ENCODE measurements at places on chromosomes 7 and 10.

DNA sequence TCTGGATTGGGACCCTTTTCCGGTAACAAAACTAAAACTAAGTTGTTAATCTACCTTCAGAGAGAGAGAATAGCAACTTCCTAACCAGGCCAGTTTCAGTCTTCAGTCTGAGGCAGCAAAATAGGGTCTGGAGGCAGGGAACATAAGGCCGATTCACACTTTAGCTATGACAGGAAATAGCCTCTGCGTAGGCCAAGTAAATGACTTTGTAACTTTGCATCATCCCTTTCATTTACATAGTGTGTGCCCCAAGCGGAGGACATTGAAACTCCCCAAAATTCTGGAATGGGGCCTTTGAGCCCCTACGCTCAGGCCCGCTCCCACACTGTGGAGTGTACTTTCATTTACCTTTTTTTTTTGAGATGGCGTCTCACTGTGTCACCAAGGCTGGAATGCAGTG is 1.7 kb upstream of the UPP1 start:
- DNase-seq = no peak

GRCh38 chr10:13440185-13441061 is 88.4 kb downstream of the BEND7 start:
- DNase-seq = no peak

GRCh38 chr10:2207246-2207922 is 470.1 kb upstream of the ADARB2 start:
- no peak for DNase-seq

- no peak for DNase-seq
These were observed 1.9 kb downstream of the HIPK2 start for GRCh38 chr7:139775829-139776266.

DNA sequence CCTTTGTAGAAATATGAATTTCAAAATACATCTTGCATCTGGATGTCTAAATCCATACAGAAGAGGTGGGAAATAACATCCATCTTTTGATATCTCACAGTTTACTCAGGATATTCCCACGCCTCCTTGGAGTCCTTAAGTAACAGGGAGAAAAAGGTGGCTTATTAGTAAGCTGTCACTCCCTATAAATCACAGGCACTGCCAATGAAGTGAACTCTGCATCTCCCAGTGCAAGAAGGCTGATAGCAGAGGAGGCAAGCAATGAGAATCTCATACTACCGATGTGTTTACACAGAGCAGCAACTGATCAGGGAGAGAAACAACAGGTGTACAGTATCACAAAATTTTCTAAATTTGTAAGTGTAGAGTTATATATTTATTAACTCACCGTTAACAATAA is 551.8 kb downstream of the NXPH1 start:
- no peak for DNase-seq

DNA sequence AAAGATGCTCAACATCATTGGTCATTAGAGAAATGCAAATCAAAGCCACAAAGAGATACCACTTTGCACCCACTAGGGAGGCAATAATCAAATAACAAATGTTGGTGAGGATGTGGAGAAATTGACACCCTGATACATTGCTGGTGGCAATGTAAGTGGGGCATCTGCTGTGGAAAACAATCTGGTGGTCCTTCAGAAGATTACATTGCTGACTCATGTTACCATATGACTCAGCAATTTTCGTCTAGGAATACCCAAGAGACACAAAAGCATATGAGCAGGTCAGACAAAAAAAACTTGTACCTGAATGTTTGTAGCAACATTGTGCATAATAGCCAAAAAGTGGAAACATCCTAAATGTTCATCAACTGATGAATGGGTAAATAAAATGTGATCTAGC is 4.9 kb upstream of the CLDN3 start:
- DNase-seq = no peak

GRCh38 chr10:43407148-43407575 is 1.8 kb downstream of the HNRNPF start:
- no peak for DNase-seq

- DNase-seq = no peak
These were observed 169.5 kb upstream of the ADCY1 start for GRCh38 chr7:45404622-45405021.

DNA sequence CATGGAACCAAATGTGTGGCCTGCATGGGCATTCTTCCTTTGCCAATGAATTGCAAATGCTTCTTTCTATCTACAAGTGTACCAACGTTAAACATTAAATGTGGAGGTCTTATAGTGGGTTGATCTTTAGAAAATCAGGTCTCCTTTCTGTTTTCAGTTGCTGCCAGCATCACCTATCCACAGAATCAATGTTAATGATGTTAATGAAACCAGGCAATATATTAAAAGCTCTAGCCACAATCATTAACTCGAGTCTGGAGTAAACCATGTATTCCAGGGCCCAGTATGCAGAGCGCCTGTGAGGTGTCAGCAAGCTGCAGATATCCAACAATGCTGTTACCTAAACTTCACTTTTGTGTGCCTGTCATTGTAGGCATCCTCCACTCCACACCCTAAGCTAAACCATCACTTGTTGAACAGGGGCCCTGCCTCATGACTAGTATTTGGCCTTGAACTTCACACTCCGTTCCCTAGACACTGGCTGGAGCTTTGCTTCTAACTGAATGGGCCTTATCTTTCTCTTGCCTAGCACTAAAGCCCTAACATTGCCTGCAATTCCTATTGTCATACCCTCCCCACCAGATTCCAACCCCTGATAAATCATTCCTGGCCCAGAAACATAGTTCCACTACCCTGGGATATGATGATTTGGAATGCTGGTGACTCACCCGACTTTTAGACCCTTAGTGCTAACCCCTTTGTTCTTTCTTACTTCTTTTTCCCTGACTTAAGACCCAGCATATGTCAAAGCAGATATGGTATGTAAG is 24.3 kb upstream of the ITGB8 start:
- no peak for DNase-seq

DNA sequence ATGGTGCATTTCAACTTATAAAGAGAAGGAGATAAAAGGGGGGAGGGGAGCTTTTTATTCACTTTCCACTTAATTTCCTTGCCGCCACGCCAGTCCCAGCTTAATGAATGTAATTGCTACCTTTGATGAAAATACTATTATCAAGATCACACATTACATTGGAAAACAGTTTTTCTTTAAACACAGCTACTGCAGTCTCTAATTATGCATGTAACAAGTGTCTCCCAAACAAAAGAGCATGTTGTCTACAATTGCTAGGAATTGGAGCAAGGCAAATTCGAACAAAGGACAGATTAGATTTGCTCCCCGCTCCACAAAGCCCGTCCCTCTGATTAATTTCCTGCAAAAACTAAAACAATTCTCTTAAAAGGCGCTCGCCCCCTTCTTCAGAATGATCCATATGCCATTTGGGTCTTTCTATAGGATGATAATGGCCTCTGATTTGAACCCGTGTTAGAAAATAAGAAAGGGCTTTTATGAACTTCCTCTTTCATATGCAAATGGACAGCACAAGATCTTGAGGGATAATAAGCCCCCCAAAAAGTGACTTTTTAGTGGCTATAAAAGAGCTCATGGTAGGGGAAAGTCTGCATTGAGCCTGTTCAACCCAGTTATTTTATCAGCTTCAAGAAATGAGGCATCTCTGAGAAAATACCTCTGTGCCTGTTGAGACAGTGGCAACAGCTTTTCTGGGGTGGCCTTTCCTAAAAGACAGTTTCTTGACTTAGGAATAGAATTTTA is 60.6 kb downstream of the ACADSB start:
- DNase-seq = no peak

DNA sequence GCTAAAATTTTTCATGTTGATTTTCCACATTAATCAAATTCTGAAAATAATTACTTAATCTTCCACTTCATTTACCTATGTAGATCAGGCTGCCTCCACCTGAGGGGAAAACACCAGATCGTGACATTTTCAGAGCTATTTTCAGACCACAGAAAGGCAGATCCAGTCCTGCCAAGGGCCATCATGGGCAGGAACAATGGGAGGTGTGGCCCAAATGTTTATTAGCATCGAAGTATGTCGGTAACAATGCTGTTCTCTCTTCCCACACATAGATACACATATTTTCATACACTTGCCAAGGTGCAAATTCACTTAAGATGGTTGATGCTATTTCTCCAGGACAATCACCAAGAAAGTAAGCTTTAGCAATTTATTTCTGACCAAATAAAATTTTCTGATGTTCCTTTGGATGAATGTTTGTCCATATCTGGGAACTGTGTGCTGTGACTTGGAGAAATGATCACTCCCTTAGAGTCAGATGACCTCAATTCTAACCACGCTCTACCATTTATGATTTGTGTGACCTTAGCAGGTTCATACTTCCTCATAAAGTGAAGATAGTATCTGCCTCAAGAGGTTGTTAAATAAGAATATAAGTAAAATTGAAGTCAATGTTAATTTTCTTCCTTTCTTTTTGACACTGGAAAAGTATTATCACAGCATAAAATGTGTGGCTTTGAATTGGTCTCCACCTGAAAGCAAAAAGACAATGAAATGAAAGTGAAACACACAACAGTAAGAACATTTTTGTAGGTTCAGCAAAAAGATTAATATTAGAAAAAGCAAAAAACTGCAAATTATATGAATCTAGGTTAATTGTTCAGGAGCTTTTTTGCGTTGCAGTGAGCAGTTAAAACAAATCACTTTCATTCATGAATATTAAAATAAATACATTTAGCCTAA is 310.4 kb upstream of the PHF14 start:
- DNase-seq = no peak

- DNase-seq = no peak
These were observed 96.0 kb downstream of the ANK3 start for GRCh38 chr10:60293581-60294175.

DNA sequence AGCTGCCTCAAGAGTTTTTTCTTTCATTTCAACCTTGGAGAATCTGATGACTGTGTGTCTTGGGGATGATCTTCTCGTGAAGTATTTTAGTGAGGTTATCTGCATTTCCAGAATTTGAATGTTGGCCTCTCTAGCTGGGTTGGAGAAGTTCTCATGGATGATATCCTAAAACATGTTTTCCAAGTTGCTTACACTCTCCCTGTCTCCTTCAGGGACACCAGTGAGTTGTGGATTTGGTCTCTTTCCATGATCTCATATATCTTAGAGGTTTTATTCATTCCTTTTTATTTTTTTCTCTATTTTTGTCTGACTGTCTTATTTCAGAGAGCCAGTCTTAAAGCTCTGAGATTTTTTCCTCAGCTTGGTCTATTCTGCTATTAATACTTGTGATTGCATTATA is 282.3 kb upstream of the CSTF2T start:
- no peak for DNase-seq

- no peak for DNase-seq
These were observed 22.7 kb downstream of the FAM133B start for GRCh38 chr7:92567460-92567859.

DNA sequence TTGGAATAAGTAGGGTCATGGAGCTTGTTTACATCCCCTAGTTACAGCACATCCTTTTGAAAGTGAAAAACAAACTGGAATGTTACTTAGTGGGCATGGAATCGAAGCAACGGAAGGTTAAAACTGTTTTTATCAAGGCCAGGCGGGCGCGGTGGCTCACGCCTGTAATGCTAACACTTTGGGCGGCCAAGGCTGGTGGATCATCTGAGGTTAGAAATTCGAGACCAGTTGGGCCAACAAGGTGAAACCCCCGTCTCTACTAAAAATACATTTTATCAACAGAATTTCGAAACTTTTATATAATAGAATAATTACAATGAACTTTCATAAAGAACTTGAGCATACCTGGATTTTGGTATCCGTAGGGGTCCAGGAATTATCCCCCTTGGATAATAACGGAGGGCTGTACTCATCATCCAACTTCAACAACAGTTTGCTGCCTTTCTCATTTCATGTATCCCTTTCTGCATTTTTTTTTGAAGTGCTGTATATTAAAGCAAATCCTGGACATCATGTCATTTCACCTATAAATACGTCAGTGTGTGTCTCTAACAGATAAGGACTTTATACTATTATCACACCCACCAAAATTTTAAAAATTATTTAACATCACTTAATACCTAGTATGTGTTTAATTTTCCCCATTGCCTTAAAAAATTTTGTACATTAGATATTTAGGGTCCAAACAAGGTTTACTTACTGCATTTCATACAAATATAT is 1.3 kb upstream of the TMED4 start:
- DNase-seq = no peak

GRCh38 chr10:128875956-128876736 is 590.9 kb upstream of the MGMT start:
- DNase-seq = no peak

- no peak for DNase-seq
These were observed 549 bp upstream of the DDX50 start for GRCh38 chr10:68900427-68901104.

DNA sequence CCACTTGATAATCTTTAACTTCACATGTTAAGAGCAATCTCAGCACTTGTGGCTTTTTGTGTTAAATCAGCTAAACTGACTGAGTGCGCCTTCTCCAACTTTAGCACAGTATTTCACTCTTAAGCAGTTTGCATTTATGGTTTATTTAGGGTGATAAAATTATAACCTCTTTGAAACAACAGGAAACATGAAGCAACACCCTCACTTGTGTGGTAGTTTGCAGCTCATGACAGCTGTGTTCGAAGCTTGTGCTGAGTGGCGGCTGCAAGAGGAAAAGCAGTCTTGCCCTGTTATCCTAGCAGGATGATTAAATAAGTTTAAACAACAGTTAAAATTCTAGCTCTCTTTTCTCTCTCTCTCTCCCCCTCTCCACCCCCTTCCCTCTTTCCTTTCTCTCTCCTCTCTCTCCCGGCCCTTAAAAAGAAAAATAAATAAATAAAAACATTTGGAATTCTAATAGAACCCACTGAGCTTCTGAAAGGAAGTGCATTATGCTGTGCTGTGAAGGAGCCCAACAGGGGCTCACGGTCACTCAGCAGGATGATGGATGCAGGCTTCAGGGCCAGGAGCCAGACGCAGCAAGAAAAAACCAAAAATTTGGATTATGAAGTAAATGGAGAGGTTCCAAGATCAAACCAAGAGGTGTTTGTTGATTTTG is 25.2 kb downstream of the OGDH start:
- DNase-seq = no peak

All from stimulated activated CD8-positive, alpha-beta memory T cell treated with anti-CD3 and anti-CD28 coated beads, Interleukin-4, amount 100 ng/mL, for 1 hour (primary cell).